ENCODE measurements at places on chromosomes 1 and 21.

DNA sequence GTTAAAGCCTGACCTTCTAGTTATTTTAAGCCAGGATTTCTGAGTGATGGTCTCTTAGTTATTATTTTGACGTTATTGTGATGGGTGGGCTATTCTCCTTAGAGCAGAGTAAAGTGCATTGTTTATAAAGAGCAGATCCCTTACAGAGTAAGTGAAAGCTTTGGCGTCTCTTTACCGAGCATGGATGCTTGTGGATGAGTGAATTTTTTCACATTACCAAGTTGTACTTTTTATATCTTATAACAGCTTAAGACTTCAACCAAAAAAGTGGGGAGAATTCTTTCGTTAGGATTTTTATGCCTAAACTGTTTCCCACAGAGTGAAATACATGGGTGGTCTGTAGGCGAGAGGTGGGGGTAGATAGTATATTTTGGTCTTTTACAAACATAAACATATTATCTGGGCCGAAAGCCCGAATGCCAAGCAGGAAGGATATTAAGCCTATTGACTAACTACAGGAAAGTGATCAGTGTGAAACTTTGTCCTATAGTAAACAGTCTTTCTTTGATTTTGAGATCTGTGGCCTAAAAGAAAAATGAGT, 279.1 kb upstream of the C1orf105 start:
- no peak for ATAC-seq

DNA sequence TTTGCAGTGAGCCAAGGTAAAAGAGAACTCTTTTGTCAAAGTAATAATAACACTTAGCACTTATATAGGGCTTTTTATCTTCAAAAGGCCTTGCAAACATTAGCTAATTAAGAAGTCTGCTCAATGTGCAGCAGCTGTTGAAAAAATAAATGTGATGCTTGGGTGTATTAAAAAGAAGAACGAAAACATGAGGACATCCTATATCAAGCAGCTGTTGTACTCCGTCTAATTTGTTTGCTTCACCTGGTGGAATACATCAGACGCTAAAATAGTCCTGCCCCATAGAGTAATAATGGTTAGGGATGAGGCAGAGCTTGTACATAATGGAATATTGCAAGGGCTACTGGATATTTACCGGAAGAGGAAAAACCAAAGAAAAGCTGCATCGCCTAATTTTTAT, 299.5 kb downstream of the ST6GALNAC3 start:
- ATAC-seq: no peak

GRCh38 chr1:151715726-151716404, 738 bp downstream of the CELF3 start:
- ATAC-seq: no peak

- ATAC-seq: no peak
These were observed 276.2 kb downstream of the KCNH1 start for GRCh38 chr1:210857705-210858104.

GRCh38 chr1:235622936-235623779, 26.4 kb downstream of the GNG4 start:
- no peak for ATAC-seq

- ATAC-seq: no peak
These were observed 295.3 kb downstream of the PTPRU start for GRCh38 chr1:29531596-29531995.

DNA sequence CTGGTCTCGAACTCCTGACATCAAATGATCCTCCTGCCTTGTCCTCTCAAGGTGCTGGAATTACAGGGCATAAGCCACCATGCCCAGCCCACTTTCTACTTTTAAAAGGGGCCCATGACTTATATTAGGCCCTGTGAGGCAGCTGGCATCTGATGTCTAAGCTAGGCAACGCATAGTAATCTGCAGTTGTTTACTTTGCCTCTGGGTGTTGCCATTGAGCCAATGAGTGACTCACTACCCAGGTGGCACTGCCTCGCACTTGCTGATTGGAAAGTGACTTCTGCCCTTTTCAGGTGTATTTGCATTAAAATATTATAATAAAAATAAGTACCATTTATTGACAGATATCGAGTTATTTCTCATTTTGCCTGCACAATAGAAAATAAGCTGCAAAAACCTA, 84.9 kb downstream of the KIF14 start:
- ATAC-seq: peak; percentile 38

- no peak for ATAC-seq
These were observed 632 bp downstream of the PEX19 start for GRCh38 chr1:160284220-160284781.

DNA sequence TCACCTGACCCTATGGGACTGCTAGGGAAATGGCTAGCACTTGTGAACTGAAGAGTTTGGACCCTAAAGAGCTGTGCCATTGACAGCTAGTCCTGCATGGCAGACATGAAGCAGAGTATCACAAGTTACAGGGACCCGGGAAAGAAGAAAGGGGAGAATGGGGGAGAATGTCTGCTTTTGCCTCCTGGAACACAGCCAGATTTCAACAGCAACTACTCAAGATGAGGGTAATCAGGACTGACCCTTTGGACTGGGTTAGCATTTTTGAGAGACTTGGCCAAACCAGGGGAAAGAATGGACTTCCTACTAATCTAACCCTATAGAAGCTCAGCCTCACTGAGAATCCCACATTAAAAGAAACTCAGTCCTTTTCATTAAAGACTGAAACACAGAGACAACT, 8.7 kb upstream of the UTP25 start:
- ATAC-seq: no peak

DNA sequence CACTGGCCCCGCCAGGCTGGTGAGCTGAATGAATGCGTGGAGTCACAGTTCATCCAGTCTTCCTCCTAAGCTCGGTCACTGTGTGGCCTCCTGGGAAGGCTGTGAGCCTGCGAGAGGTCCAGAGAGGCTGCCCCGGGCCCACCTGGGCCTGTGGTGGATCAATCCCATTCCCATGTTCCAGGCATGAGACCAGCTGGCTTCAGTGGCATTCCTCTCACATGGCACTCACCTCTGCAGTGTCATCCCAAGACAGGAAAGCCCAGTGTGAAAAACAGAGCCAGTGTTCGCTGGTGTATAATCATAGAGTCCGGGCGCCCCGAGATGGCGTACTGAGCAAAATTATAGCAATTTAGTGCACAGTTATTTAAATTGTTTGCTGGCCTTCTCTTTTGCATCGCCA, 37.6 kb upstream of the EPHA8 start:
- ATAC-seq: no peak

- ATAC-seq: no peak
These were observed 1.1 kb upstream of the SHISAL2A start for GRCh38 chr1:52631759-52632331.

DNA sequence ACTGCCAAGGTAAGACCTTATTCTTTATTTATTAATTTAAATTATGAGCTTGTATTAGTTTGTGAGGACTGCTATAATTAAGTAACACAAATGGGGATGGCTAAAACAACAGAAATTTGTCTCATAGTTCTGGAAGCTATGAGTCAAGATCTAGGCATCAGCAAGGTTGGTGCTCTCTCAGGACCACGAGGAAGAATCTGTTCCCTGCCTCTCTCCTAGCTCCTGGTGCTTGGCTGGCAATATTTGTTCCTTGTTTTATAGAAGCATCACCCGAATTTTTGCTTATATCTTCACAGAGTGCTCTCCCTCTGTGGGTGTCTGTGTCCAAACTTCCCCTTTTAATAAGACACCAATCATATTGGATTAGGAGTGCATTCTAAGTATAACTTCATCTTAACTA, 41.4 kb upstream of the CCDC190 start:
- ATAC-seq: no peak

GRCh38 chr1:86067626-86068025, 88.9 kb downstream of the COL24A1 start:
- ATAC-seq: no peak
